ENCODE measurements at places on chromosomes 6 and 20.
A peak's percentile ranks its signal among the peaks of the same experiment; 100 is the strongest.

GRCh38 chr6:131476362-131476761, 96.7 kb upstream of the ARG1 start:
- no peak for DNase-seq

GRCh38 chr6:167113047-167113754, 9.7 kb upstream of the CCR6 start:
- DNase-seq = no peak

DNA sequence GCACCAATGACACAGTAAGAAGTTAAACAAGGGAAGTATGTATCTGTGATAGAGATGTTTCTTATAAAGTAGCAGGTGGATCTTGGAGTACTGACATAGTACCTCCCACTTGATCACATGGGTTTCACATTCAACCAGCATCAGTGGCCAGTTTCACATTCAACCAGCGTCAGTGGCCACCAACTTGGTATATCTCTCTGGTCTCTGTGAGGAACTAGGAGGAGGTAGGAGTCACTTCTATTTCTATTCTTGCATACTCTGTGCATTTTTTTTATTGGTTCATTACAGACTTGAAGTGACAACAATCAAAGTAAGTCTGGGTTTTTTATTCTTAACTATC, 200.3 kb upstream of the SIM1 start:
- DNase-seq = no peak

DNA sequence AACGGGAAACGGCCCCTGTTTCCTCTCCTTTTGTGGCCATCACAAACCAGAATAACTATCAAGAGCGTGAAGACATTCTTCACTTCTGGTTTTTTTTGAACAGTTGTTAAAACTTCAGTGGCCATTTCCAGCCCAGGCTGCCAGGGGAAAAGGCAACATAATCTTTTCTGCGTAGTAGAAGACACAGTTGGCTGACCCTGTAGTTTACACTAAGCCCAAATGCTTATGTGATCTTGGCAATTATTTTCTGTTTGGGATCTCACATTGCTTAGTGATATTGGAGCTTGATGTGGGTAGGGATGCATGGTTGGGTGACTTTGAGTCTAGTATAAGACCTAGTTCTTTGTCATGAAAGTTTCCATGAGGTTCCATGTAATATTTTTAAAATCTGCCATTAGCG, 449.4 kb upstream of the CDH4 start:
- no peak for DNase-seq

- no peak for DNase-seq
Observed at GRCh38 chr6:27720607-27721580, 191.3 kb downstream of the OR2B2 start.

DNA sequence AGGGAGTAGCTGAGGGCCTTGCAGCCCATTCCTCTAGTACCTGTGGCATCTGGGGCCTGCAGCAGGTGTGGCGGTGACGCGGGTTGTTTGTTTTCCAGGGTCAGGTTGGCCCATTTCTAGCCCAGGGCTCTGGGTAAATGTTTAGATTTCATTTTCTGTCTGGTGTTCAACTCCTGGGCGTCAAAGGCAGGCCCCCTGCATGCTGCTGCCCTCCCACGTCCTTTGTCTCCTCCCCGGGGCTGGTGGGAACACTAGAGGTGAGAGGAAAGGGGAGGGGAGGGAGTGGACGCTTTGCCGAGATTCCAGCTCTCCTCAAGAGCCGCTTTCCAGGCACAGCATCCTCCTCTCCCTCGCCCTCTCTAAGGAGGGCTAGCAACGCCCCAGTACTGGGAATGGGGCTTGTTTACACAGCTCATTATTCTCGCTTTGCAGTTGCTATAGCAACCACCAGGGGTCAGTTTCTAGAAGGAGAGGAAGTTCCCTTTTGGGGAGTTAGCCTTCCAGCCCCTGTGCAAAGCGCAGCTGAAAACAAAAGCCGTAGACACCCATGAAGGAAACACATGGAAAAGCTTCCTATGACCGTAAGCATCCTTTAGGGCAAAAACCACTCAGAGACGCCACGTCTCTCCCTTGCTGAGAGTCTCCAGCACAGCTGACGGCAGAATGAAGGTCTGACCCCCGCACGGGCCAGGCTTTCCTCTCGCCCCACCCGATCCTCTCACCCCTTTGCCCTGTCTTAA, 170.6 kb downstream of the LY86 start:
- peak; percentile 20 for DNase-seq

DNA sequence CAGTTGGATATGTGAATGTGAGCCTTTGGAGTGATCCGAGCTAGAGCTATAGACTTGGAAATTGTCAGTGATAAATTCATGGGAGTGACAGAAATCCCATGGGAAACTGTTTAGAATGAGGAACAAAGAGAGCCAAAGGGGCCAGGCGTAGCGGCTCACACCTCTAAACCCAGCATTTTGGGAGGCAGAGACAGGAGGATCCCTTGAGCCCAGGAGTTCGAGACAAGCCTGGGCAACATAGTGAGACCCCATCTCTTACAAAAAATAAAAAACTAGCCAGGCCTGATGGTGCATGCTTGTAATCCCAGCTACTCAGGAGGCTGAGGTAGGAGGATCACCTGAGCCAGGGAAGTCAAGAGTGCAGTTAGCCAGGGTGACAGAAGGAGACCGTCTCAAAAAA, 39.3 kb upstream of the SOX4 start:
- no peak for DNase-seq

GRCh38 chr6:142648036-142648451, 296.9 kb downstream of the HIVEP2 start:
- DNase-seq = no peak

- DNase-seq = no peak
Observed at GRCh38 chr20:40307997-40308396, 381.0 kb downstream of the MAFB start.

DNA sequence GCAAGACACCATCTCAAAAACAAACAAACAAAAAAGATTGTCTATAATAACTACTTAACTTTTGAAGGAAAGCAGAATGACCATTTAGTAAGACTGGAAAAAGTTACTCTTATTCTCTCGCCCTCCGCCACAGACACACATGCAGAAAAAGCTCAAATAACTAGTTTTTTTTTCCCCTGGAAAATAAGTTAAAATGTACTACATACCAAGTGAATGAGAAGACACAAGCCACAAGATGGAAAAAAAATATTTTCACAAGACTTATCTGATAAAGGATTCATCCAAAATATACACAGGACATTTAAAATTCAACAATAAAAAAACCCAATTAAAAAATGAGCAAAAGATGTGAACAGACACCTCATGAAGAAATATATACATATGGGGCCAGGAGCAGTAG, 31.9 kb downstream of the NUDT3 start:
- DNase-seq = no peak

GRCh38 chr6:81689580-81689979, 62.9 kb downstream of the TENT5A start:
- no peak for DNase-seq

- no peak for DNase-seq
Observed at GRCh38 chr20:60901831-60902230, 350.2 kb upstream of the CDH4 start.

DNA sequence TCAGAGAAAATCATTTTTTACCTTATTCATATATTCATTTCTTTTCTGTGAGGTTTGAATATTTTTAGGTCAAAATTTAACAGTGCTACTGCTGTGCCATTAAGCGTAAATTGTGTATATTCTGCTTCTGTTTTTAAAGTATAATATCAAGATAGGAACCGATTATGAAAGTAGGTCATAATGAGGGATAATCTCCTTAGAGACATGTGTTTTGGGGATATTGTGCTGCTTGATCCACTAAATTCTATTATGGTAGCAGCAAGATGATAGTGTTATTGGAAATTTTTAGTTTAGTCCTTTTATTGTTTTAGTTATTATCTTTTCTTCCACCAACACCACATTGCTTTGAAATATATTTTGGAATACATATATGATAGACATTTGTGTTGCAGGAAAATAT, 244.0 kb downstream of the RIMS1 start:
- DNase-seq = no peak

DNA sequence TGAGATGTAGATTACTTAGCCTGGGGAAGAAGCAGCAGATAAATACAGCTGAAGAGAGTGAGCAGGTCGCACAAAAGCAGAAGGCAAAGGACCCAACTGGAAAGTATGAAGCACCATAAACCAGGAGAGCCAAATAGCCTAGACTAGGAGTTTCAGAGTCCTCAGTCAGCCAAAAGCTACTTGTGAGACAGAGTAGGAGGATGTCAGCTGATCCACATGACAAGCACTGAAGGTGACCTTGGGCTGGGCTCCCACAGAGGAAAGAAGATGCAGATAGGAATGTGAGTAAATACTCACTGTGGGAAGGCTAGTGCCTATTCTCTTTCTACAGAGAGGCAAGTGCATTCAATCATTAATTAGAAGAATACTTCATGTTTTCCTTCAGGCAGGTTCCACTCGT, 274.0 kb upstream of the POU3F2 start:
- no peak for DNase-seq

DNA sequence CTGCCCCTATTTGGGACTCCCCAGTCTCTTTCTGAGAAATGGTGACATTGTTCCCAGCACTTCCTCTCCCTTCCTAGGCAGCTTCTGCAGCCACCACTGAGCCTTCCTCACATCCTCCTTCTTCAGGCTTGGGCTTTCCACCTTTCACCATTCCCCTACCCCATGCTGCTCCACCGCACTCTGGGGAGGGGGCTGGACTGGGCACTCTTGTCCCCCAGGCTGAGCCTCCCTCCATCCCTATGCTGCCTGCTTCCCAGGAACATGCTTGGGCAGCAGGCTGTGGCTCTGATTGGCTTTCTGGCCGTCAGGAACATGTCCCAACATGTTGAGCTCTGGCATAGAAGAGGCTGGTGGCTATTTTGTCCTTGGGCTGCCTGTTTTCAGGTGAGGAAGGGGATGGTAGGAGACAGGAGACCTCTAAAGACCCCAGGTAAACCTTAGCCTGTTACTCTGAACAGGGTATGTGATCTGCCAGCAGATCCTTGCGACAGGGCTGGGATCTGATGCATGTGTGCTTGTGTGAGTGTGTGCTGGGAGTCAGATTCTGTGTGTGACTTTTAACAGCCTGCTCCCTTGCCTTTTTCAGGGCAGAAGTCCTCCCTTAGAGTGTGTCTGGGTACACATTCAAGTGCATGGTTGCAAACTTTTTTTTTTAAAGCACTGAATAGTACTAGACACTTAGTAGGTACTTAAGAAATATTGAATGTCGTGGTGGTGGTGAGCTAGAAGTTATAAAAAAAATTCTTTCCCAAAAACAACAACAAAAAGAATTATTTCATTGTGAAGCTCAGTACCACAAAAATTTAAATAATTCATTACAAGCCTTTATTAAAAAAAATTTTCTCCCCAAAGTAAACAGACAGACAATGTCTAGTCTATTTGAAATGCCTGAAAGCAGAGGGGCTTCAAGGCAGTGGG, 2.1 kb upstream of the CDKN1A start:
- no peak for DNase-seq

DNA sequence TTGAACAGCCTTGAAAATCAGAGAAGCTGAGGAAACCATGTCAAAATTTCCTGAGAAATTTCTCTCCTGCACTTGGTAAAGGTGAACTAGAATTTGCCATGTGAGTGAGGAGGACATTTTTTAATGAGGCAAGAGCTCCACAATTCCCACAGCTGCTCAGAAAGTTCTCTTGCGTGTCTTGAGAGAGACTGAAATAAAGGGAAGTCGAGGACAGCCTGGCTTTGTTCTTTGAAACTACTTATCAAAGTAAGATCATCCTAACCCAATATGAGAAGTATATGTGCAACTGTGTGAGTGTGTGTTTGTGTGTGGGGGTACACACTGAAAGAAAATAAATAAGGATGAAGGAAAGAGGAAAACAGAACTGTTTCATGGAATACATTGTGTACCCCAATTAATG, 163.4 kb downstream of the SLC24A3 start:
- no peak for DNase-seq

DNA sequence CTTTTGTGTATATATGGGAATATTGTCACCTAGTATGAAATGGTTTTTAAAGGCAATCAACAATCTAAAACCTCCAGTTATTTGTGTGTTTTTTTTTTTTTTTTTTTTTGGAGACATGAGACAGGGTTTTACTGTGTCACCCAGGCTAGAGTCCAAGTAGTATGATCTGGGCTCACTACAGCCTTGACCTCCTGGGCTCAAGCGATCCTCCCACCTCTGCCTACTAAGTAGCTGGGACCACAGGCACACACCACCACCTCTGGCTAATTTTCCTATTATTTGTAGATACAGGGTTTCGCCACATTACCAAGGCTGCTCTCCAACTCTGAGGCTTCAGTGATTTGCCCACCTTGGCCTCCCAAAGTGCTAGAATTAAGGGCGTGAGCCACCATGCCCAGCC, 349.9 kb downstream of the UTRN start:
- DNase-seq = no peak

DNA sequence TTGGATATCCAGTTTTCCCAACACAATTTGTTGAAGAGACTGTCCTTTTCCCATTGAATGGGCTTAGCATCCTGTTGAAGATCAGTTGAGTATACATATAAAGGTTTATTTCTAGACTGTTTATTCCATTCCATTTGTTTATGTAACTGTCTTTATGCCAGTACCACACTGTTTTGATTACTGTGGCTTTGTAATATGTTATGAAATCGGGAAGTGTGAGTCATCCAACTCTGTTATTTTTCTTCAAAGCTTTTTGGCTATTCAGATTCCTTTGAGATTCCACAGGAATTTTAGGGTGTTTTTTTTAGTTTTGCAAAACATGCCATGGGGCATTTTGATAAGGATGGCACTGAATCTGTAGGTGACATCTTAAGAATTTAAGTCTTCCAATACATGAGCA, 188.3 kb downstream of the BMP7 start:
- no peak for DNase-seq

DNA sequence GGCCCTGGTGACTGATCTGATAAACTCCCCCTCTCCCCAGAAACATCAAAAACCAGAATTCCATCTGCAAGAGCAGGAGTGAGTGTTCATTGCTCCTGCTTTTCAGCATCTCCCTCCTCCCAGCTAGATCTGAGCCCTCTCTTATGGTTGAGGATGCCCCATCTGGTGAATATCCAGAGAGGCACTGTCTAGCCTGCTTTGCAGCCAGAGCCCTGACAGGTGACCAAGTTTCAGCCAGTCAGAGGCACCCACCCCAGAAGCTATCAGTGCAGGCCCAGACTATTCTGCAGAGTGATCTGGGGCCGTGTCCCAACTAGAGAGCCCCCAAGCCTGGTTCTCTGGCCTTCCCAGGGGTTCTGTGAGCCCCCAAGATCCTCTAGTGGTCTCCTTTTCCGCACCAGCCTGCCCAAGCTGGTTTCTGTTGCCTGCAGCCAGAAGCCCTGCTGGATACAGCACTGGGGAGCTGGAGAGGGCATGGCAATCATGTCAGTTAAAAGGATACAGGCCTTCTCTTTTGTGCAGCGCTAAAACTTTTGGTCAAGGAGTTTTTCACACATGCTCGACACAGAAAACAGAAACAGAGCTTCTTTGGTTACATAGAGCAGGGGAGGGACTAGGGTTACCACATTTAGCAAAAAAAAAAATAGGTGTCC, 6.6 kb upstream of the BMP7 start:
- DNase-seq = no peak

GRCh38 chr6:164871783-164872182, 437.6 kb downstream of the C6orf118 start:
- no peak for DNase-seq

DNA sequence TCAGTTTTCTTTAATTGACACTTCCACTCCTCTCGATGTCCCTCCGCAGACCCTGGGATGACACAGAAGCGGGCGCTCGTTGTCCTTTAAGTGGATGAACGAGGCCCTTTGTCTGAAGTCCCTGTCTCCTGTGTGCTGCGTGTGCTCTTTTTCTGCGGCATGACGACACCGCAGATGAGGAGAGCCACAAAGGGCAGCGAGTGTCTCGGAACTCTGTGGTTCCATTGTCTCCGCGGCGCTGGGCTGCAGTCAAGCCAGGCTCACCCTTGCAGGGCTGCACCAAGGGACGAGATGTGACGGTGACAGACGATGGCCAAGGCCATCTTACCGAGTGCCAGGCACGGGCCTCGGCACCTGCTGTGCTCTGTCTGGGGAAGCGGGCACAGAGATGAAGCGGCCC, 10.6 kb downstream of the PRR18 start:
- no peak for DNase-seq

Measured in CD4-positive, alpha-beta T cell treated with Interleukin-15 for 4 hours (primary cell).